CD8-positive, alpha-beta T cell (primary cell): ENCODE measurements at places on chromosomes 13 and 19. TPM values are rescaled to one million over a fixed set of nuclear protein-coding genes. Genes with fewer than 3 reads are reported as not detected.

DNA sequence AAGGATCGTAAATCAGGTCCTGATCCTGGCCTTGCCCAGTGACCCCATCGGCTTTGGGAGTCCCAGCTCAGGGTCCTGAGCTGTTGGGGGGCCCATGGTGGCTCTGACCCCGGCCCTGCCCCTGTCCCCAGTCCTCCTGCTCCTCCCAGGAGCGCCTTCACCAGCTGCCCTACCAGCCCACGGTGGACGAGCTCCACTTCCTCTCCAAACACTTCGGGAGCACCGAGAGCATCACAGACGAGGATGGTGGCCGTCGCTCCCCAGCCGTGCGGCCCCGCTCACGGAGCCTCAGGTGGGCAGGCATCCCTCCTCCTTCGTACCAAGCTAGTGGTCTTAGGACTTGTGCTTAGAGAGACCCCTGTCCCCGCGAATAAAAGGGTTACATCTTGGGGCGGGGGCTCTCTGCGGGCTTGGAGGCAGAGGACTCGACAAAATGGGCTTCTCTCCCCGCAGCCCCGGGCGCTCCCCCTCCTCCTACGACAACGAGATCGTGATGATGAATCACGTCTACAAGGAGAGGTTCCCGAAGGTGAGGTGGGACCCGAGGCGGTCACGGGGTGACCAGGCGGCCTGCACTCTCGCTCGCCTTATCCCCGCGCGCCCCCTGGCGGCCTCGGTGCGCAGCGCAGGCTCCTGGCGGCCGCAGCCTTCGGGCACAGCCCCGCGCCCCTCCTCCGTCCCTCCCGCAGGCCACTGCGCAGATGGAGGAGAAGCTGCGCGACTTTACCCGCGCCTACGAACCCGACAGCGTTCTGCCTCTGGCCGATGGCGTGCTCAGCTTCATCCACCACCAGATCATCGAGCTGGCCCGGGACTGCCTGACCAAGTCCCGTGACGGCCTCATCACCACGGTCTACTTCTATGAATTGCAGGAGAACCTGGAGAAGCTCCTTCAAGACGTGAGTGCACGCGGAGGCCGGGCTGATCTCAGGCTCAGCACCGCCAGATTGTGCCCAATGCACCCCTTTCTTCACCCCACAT is 9.1 kb downstream of the MAST1 start:
- peak; percentile 66 for DNase-seq

DNA sequence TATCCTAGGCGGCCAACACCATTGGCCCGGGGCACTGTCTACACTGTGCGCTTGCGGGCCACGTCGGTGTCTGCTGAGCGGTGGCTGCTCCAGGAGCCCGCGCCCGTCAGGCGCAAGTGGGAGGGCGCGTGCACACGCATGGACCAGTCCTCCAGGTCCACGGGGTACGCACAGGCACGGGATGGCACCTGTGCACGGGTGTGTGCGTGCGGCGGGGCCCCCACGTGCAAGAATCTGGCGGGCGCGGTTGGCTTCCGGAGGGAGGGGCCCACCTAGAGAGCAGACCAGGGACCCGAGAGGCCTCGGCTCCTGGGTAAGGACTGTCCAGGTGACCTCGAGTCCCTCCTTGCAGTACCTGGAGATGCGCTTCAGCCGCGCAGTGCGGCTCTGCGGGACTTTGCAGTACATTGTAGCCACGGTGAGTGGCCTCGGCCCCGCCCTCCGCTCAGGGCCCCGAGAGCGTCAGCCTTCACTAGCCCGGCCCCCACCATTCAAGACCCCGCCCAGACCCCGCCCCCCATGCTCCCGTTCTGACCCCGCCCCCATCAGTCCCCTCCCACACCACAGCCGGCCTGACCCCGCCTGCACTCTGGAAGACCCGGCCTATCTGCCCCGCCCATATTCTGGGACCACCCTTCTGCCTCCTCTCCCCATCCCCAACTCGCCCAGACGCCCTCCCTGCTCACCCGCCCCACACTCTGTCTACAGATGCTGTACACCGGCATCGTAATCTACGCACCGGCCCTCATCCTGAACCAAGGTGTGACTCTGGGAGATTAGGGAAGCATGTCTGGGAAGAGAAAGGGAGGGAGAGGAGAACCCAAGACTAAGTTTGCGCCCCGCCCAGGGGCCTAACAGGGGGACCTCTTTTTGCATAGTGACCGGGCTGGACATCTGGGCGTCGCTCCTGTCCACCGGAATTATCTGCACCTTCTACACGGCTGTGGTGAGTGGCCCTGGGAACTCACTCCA is 2.3 kb downstream of the SLC5A5 start:
- DNase-seq: peak; percentile 46

DNA sequence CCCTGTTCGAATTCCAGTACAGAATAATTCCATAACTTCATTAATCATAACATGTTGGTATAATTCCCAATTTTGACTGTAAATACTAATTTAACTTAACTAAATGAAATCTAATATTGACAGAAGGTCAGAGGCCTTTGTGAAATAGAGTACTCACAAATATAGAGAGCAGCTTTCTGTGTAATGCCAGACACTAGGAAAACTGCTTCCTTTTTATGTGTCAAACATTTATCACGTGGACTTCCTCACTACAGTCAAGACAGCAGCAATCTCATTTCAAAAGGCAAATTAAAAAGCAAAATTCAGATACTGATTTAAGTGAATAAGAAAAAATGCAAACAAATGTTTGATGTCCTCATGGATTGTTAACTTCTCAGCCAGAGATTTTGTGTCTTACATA is 13.1 kb downstream of the ITM2B start:
- DNase-seq: no peak

DNA sequence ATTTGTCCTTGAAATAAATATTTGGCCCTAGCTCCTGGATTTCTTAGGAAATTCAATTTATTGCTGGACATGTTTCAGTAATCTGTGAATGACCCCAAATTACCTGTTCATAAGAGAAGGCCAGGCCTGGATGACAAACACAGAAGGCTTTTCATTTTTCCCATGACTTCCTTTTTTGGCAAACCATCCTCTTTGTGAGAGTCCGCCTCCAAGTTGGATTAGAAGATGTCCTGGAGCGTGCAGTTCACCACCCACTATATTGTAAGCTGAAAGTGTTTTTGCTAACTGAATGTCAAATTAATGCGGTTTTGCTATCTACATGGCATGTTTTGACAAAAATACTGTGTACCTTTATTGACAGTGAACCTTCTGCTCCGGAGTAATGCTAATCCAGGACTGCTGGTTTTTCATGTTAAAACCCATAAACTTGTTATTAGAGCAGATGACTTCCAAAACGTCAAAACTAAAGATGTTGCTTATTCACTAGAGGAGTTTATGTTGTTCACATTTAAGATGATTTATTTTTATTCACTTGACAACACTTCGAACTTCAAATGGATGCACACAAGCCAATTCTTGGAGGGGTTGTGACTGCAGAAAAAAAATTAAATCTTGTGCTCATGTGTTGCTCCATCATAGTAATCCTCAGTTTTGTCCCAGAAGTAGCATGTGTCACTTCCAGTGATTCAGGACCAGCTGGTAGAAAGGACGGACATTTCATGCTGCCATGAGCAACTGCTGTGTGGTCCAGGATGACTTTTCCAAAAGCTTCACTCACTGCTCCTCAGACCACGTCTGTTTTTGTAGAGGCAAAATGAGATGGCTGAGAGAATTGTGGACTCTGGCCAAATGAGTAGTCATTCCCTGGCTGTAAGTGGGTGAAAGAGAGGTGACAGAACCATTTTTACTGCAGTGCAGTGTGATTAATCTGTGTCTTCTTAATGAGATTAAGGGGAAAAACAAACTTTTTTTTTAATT is 71.0 kb downstream of the ITGBL1 start:
- no peak for DNase-seq

GRCh38 chr13:29901710-29902631 is 51.6 kb upstream of the UBL3 start:
- peak; percentile 14 for DNase-seq

DNA sequence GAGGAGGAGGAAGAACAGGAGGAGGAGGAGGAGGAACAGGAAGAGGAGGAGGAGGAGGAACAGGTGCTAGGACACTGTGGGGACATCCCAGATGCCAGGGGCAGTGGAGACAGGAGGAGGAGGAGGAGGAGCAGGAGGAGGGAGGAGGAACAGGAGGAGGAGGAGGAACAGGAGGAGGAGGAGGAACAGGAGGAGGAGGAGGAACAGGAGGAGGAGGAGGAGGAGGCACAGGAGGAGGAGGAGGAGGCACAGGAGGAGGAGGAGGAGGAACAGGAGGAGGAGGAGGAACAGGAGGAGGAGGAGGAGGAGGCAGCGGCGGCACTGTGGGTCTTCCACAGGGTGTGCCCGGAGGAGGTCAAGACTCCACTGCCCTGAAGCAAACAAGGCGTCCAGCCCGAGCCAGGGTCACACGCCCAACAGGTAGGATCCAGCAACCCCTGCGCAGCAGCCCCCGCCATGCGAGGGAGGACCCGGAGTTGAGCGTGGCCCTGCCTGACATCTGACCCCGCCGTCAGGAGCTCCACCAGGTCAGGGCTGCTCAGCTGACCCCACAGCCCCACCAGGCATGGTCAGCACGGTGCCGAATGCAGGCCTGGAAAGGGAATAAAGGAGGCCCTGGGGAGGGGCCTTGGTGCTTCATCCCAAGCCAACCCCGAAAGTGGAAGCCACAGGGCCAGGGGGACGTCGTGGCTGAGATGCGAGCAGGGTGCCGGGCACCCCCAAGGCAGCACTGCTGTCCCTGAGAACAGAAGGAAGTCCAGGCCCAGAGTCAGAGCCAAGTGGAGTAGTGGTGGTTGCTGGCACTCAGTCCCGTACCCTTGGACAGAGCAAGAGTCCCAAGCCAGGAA is 9.2 kb downstream of the SBNO2 start:
- no peak for DNase-seq

DNA sequence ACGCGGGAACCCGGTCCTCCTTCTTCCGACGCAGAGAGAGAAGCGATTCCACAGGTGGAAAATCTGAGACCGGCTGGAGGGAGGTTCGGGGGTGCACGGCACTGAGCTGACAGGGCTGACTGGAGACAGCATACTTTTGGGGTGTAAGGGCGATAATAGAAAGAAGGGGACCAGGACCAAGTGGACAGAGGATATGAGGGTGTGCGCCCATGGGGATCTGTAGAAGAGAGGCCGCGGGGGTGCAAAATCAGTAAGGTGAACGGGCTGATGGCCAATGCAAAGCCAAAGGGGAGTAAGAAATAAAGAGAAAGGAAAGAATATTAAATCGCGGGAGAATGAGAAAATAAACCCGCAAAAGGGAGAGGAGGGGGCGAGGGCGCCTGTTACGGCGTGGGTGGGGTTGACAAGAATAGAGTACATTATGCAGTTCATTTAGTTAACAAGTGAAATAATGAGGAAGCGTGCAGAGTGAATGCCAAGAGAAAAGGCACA is 336 bp upstream of the GSX1 start:
- DNase-seq: no peak

The FCHO1 gene
- total RNA-seq: 38.4 TPM

The MPHOSPH8 gene
- 32.9 TPM for total RNA-seq
